Activated CD4-positive, alpha-beta T cell treated with anti-CD3 and anti-CD28 coated beads, Interleukin-2, amount 50 U/mL, for 16 hours (primary cell): ENCODE measurements at places on chromosomes 3 and 15.
A peak's percentile ranks its signal among the peaks of the same experiment; 100 is the strongest.

DNA sequence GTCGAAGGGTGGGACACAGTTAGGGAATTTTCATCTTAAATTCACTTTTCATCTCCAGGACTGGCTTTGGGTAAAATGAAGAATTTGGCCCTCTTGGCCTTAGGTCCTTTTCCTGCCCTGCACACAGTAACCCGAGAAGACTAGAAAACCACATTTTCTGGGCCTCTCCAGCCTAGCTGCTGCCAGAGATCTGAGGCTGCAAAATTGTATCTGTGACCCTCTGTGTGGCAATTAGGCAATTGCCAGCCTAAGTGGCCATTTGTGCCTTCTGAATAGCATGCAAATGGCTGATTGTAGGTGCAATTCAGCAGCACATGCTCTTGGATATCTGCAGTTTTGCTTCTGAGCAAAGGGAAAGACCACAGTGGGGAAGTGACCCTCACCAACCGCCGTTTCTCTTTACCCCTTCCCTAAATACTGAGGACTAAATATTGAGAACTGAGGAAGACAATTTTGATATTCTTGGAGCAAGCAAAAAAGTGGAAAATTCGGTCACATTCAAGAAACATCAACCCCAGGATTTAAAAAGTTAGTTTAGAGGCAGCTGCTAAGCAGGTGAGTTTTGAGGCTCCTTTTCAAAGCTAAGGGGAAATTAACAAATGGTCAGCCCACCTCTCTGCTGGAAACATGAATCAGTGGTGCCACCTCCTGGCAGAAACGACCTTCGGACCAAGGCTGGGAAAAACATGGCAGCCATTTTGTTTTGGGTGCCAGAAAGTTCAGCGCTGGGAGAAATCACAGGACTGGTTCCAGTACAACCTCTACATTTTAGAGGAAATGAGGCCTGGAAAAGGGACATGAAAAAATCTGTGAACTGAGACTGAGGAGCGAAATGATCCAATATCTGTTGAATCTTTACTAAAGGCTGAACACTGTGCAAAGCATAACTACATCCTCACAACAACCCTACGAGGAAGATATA lies 56.6 kb upstream of the PRTG start:
- DNase-seq, result peak; percentile 32

GRCh38 chr3:8621872-8622271 lies 22.7 kb downstream of the SSUH2 start:
- DNase-seq, result no peak

GRCh38 chr3:101122681-101123080 lies 129.5 kb upstream of the ABI3BP start:
- DNase-seq, result no peak

DNA sequence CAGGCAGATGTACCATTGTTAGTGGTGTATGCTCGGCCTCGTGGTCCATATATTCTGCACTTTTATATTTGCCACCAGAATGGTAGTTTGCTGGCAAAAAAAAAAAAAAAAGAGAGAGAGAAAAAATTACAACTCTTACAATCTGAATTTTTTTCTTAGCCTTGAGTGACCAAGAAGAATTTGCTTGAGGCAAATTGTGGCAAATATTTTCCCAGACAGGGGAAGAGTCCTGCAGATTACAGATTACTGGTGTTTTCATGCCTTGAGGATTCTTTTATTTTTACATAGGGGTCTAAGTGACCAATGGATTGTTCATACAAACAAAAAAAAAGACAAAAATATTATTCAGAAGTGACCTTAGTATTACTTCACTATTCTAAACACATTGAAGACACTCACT lies 283.3 kb downstream of the BBX start:
- no peak for DNase-seq

- no peak for DNase-seq
These were observed 89.4 kb upstream of the SOX2 start for GRCh38 chr3:181622365-181622764.

DNA sequence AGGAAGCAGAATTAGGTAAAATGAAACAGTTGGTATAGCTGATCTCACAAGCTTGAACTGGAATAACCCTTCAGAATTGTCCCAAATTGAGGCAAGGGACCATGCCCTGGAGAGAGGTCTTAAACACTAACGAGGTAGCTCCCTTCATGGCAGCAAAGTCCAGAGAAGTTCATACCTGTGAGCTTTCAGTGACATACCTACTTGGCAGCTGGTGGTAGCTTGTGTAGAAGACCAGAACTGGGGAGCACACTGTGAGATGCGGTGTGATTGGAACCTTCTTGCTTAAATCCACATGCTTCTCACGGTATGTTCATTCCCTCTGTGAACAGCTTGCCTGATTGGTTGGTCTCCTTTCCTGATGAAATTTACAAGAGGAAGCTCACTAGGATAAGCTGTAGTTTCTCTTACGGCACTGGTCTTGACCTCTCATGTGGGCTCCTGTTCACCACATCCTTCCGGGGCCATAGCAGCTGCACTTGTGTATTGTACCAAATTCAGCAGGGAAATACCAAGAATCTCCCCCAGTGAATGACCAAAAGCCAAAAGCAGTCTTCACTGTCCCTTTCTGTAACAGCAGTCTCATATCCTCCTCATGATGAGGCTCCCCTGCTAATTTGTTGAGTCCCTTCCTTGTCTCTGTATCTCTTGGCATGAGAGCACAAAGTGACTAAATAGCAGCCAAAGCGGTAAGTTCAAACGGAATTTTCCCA lies 483.7 kb upstream of the FRG2C start:
- no peak for DNase-seq

DNA sequence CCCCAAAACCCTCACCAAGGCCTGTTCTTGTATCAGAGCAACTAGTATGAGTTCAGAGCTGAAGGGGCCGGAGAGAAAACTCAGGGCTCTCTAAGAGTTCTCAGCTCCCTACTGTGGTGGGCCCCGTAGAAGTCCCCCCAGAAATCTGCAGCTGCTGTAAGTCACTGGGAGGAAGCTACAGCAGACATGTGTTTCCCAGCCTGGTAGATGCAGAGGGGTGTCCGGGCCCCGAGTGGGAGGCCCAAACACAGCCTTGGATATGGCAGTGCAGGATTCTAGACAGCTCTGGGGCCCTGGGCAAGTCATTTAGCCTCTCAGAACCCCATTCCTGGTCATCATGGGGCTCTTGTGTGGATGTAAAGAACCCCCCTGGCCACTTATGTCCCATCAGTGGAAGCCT lies 39.2 kb upstream of the CSPG4 start:
- no peak for DNase-seq

DNA sequence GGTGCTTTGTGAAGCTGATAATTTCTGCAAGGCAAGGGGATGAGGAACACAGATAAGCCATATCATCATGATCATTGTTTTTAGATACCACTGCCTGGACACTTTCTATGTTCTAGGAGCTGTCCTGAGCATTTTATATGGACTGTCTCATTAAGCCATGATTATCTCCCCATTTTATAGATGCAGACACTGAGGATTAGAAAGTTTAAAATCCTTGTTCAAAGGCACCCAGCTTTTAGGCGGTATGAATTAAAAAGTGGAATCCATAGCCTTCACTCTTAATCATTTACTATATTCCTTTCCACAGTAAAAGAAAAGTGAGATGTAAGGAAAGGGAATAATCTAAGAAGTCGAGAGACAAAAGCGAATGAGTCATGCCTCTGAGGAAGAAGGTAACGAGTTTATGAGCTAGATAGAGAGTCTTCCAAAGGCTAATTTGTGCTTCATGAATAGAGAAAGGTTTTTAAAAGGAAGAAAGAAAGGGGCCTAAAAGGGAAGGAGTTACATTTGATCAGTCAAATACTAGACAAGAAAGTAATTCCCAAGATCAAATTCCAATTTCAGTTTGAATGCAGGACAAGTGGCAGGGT lies 856.0 kb downstream of the FHIT start:
- no peak for DNase-seq

GRCh38 chr3:123419850-123420297 lies 29.0 kb downstream of the ADCY5 start:
- no peak for DNase-seq

GRCh38 chr3:184568924-184569829 lies 7.6 kb downstream of the EPHB3 start:
- no peak for DNase-seq

DNA sequence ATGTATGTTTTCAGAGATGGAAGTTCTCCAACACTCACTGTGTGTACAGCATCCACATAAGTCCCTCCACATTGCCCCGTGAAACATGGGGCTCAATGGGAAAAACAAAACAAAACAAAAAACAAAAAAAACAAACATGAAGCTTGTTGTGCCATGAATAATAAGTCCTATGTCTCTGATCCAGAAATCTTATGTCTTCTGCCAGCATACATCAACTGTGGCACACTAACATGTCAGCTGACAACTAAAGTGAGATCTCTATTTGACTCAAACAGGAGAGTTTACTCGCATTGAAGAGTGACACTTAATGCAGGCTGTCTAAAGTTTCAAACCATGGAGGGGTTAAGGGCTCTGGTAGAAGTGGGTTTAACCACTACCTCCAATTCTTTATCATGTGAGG lies 180.2 kb upstream of the ROBO1 start:
- no peak for DNase-seq

DNA sequence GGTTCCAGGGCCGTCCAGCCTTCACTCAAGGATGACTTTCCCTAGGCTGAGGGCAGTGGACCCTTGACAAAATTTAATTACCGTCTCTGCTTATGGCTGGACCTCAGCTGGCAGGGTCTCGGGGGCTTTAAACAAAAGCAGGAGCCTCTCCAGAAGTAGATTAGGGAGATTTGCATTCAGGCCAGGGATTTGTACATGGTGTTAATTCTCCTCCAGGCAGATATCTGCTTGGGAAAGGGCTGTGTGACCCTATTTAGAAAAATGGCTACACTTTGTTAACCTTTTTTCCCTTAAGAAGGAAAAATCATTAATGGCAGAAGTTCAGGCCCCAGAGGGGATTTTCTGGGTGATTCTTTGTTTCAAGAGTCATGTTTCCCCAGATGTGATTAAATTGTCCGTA lies 329.1 kb upstream of the C2CD4B start:
- DNase-seq, result no peak

DNA sequence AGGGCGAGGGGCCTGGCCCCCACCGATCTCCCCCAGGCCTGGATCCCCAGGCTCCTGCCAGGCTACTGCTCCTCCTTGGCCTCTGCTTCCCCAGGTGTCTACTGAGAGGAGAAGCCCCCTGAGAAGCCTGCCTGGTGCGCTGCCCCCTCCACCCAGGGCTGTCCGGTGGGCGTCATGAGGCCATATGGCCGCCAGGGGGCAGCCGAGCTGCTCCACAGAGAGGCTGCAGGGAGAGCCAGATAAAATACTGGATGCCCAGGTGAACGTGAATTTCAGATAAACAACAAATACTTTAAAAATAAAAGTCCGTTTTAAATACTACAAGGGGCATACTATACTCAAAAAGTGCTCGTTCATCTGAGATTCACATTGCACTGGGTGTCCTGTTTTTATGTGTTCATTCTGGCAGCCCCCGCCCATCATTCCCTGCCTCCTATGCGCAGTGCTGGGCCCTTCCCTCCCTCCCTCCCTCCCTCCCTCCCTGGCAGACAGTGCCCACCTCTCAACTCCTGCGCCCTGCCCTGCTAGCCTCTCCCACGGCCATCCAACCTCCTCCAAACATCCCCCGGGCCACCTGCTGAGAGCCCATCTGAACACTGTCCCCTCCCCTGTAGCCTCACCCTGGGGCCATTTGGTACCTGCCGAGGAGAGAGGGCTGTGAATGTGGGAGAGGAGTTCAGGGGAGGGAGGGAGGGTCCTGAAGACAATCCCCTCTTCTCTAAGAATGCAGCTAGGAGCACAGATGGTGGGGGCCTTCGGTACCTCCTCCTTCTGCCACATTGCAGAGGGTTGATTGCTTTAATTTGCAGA lies 29.6 kb downstream of the PSTPIP1 start:
- peak; percentile 68 for DNase-seq

DNA sequence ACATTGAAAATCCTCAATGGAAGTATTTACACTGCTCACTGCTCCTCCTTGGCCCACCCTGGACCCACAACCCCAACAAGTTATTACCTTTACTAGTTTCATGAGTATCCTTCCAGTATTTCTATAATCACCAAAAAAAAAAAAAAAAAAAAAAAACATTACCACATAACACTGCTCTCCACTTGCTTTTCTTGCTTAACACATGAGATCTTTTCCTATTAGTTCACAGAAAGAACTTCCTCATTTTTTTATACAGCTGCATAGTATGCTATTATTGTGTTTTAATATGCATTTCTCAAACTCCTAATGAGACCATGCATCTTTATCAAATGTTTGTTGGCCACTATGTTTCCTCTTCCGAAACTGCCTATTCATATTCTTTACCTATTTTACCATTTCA lies 14.6 kb downstream of the GABPB1 start:
- no peak for DNase-seq

DNA sequence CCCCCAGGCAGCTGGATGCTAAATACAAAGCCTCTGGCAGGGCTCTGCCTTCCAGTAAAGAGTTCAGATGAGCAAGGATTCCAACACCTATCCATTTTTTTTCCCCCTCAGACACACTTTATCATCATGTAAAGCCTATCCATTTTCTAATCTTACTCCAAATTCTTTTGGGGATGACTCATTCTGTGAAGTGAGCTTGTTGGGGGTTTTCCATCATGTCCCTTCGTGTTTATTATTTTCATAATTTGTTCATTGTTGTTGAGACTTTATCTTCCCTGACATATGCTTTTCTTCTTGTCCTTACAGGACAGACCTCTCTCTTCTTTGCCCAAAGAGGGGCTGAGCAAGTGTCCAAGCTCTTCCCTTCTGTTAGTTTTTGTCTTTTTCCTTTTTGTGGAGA lies 34.7 kb upstream of the SH3BP5 start:
- DNase-seq, result peak; percentile 16

GRCh38 chr3:160001148-160001760 lies 12.6 kb downstream of the IL12A start:
- DNase-seq, result no peak

GRCh38 chr3:188160751-188161150 lies 6.8 kb downstream of the LPP start:
- DNase-seq, result no peak

DNA sequence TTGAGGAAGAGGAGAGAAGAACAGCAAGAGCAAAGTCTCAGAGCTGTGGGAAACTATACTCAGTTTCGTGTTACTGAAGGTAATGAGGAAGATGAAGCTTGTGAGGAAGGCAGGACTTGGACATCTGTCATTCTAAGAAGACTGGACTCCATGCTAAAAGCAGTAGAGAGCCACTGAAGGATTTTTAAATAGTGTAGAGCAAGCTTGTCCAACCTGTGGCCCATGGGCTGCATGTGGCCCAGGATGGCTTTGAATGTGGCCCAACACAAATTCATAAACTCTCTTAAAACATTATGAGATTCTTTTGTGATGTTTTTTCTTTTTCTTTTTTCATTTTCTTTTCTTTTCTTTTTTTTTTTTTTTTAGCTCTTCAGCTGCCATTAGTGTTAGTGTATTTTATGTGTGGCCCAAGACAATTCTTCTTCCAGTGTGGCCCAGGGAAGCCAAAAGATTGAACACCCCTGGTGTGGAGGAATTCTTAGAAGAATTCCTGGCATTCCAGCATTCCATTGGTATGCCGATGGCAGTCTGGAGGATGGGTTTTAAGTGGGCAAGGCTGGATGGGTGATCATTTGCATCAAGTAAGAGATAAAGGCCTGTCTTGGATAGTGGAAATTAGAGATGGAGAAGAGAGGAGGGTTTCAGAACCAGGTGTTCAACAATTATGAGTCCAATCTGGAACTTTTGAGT lies 6.9 kb upstream of the NFKBIZ start:
- DNase-seq, result no peak

GRCh38 chr3:196513697-196514349 lies 1.3 kb downstream of the SMCO1 start:
- no peak for DNase-seq
